Pancreas (tissue), 10 donors: ENCODE measurements at places on chromosomes 12 and 14.

DNA sequence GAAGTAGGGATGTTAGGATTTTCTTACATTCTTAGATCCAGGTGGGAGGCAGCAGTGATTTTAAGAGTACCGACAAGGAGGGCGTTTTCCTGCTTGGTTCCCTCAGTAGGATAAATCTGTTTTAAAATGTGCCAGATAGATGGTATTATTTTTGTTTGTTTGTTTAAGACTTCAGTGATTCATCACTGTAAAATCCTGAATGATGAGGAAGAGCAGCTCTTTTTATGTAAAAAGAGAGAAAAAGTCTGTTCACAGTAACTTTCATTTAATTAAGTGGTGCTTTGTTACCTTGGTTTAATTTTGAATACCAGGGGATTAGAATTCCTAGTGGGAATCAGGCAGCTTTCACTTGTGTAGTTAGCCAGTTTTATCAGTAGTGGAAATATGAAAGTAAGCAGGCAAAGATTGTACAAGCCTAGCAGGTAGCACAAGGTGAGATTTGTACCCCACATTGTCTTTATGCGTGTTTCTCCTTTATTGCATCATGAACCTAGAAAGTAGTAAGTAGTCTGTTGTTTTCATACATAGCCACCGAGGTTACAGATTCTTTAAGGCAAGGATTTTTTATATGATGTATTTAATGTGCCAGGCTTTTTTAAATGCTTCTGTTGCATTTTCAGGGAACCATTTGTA, 349.6 kb downstream of the CCDC91 start:
- DNase-seq = no peak
- no peaks in the 10 kb centered on the region for H3K27me3 ChIP-seq
- no peaks in the 10 kb centered on the region for H3K4me1 ChIP-seq
- H3K4me3 ChIP-seq = no peak overlapping the region

DNA sequence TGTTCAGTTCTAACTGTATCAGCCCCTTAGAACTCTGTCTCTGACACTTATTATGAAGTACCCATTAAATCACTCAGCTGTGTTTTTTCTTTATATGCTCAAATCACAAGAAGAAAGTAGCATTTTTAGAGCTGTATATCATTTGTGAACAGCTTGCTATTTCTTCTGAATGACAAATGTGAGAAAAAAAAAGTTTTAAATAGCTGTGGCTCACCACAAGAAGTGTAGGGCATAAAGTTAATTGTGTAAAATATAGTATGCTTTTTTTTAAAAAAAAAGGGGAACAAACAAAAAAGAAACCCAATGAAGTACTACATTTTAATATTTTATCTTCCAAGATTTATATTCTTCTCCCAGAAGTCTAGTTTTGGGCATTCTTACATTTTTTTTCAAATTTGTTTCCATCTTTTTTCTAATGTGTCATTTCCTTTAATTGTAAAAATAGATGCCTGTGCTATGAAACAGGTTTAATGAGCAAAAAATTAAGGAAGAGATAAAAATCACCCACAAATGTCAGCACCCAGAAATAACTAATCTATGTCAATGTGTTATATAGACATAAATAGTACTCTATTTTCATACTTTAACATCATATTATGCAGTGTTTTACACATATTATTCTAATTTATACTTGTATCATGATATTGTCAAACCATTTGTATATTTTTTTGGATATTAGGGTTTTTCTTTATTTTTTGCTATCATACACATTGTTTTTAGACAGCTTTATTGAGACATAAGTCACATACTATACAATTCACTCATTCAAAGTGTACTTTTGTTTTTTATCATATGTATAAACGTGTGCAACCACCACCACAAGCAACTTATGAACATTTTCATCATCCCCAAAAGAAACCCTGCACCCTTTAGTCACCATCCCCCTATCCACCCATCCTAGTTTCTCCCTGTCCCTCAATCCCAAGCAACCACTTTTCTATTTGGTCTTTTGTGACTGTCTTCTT, 22.4 kb upstream of the LRRK2 start:
- no peak overlapping the region for H3K4me3 ChIP-seq
- H3K27ac ChIP-seq = no peak overlapping the region
- DNase-seq = no peak
- no peaks in the 10 kb centered on the region for H3K27me3 ChIP-seq

DNA sequence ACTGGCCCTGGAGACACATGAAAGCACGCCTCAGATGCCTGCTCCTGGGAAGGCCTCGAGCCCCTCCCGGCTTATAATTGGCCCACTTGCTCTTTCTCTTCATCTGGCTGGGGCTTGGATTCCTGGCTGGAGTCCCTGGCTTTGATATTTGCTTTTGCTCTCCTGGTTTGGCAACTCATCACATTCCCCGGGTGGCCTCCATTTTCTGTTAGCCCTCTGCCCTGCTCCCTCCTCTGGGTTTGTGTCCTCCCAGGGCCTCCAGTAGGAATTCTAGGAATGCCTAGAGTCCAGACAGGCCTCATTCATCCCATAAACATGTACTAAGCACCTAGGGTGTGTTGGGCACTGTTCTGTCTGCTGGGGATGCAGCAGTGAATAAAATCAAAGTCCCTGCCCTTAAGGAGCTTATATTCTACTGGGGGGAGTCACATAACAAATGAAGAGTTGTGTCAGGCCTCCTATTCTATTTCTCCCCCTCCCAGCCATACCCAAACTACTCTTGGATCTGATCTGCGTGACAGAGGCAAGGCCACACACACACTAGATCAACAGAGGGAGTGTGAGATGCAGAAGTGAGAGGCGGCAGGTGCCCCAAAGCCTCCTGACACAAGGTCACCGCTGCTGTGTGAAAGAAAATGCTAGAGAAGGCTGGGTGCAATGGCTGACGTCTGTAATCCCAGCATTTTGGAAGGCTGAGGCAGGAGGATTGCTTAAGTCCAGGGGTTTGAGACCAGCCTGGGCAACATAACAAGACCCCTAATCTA, 21.3 kb upstream of the TSPAN9 start:
- no peaks in the 10 kb centered on the region for H3K36me3 ChIP-seq
- no peaks in the 10 kb centered on the region for H3K27me3 ChIP-seq
- H3K4me3 ChIP-seq = no peak overlapping the region

- peaks cover 35% of the 10 kb centered on the region for H3K4me1 ChIP-seq
- no peaks in the 10 kb centered on the region for H3K36me3 ChIP-seq
- no peaks in the 10 kb centered on the region for H3K27me3 ChIP-seq
- no peak overlapping the region for H3K4me3 ChIP-seq
- H3K27ac ChIP-seq = no peak overlapping the region
Observed at GRCh38 chr12:12534166-12534866, 28.3 kb downstream of the DUSP16 start.

DNA sequence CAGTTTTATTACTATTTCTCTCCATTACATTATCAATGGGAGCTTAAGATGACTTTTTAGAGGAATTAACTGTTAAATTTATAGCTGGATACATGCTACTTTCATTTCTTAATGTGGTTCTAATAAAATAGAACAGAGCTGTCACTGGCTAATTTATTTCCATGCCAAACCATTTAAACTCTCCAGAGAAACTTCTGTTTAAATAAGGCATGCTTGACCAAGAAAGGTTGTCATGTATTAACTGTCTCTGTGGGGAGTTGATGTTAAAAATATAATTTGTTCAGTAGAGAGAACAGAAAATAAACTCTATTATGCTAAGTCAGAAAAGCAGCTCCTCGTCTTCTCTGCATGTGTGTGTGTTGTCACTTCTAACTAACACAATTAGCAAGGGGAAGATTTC, 447.4 kb downstream of the SLC16A7 start:
- H3K36me3 ChIP-seq = no peaks in the 10 kb centered on the region
- H3K27ac ChIP-seq = no peak overlapping the region
- DNase-seq = no peak
- H3K27me3 ChIP-seq = no peaks in the 10 kb centered on the region
- no peak overlapping the region for H3K4me3 ChIP-seq
- peaks cover 6% of the 10 kb centered on the region for H3K4me1 ChIP-seq

- no peaks in the 10 kb centered on the region for H3K27me3 ChIP-seq
- H3K36me3 ChIP-seq = no peaks in the 10 kb centered on the region
- H3K4me1 ChIP-seq = peaks cover 6% of the 10 kb centered on the region
- H3K27ac ChIP-seq = no peak overlapping the region
Observed at GRCh38 chr12:50056639-50056976, 788 bp upstream of the ASIC1 start.

GRCh38 chr12:17652436-17652835, 437.6 kb downstream of the RERGL start:
- no peak overlapping the region for H3K27ac ChIP-seq
- DNase-seq = no peak
- H3K4me1 ChIP-seq = no peaks in the 10 kb centered on the region
- H3K4me3 ChIP-seq = no peak overlapping the region
- no peaks in the 10 kb centered on the region for H3K27me3 ChIP-seq
- no peaks in the 10 kb centered on the region for H3K36me3 ChIP-seq

GRCh38 chr12:4496145-4496838, 42.4 kb upstream of the RAD51AP1 start:
- no peaks in the 10 kb centered on the region for H3K4me1 ChIP-seq
- no peak overlapping the region for H3K4me3 ChIP-seq
- no peaks in the 10 kb centered on the region for H3K27me3 ChIP-seq

DNA sequence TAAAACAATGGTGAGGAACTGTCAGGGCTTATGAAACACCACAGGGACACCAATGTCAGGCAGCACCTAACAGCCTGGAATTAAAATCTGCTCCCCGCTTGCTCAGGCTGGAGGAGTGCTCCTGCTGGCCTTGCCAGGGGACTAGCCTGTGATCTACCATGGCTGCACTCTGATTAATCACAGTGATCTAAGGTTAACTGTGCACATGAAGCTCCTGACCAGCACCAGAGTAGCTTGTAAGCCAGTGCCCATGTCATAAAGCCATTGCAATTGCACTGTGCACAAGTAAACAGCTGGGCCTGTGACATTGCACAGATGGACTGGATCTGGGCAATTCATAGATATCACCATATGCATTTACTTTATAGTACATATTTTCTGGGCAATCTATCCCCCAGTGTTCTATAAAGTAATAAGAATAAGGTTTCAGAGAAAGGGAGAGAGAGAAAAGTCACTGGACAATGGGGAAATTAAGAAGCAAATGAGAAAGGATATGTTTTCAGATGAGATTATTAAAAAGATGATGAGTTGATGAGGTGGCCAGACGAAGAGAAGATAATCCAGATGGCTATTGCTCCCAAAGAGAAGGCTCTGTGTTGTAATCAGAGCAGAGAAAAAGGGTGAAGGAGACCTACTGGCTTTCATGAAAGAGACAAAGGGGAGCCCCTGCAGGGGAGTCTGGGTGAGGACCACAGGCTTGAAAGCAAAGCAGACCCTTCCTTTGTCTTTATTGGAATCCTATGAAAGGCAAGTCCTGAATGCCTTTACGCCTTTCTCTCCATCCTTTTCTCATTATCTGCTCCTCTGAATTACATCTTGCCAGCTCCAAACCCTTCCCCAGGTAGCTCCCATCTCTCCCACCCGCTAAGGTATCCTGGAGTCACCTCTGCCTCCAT, 145.8 kb downstream of the SLC38A6 start:
- no peaks in the 10 kb centered on the region for H3K36me3 ChIP-seq
- H3K4me1 ChIP-seq = no peaks in the 10 kb centered on the region
- DNase-seq = no peak
- no peak overlapping the region for H3K27ac ChIP-seq
- no peak overlapping the region for H3K4me3 ChIP-seq

GRCh38 chr14:35818346-35819115, 7.6 kb upstream of the BRMS1L start:
- no peaks in the 10 kb centered on the region for H3K36me3 ChIP-seq
- peak; percentile 11 for DNase-seq
- no peak overlapping the region for H3K27ac ChIP-seq
- H3K4me1 ChIP-seq = no peaks in the 10 kb centered on the region
- no peaks in the 10 kb centered on the region for H3K27me3 ChIP-seq

DNA sequence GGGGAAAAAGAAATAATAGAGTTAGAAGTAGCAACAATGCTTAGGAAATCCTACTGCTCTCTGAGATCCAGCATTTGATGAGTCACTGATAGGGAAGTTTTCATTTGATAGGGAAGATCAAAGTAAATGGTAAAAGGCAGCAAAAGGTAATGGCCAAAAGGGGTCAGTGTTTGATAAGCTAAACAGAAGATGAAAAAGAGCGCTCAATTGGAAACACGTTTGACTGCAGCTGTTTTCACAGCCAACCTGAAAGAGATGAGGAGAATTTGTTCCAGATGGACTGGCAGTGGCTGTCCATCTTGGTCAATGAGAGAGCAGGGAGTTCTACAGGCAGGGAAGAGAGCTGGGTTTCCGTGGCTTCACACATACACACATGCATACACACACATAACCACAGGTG, 264.2 kb downstream of the TMEM132C start:
- no peak overlapping the region for H3K4me3 ChIP-seq
- DNase-seq = no peak
- H3K4me1 ChIP-seq = no peaks in the 10 kb centered on the region
- H3K27me3 ChIP-seq = no peaks in the 10 kb centered on the region

DNA sequence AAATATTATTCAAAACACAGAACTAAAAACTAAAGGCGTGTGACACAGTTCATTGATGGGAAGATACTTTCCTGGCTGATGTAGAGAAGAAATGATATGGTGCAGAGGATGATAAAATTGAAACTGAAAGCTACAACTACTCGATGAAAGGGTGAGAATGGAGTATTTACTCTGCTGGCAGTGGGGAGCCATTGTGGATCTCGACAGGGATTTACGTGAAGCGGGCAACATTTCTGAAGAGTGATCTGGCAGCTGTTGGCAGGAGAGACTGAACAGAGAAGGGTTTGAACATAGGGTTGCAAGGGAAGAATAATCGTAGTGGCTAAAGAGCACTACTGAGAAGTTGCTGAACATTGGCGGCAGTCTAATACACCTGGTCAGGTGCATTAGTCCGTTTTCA, 464.9 kb downstream of the PDZRN4 start:
- DNase-seq = no peak
- no peak overlapping the region for H3K4me3 ChIP-seq
- H3K27me3 ChIP-seq = no peaks in the 10 kb centered on the region
- no peaks in the 10 kb centered on the region for H3K4me1 ChIP-seq
- H3K36me3 ChIP-seq = no peaks in the 10 kb centered on the region
- no peak overlapping the region for H3K27ac ChIP-seq

DNA sequence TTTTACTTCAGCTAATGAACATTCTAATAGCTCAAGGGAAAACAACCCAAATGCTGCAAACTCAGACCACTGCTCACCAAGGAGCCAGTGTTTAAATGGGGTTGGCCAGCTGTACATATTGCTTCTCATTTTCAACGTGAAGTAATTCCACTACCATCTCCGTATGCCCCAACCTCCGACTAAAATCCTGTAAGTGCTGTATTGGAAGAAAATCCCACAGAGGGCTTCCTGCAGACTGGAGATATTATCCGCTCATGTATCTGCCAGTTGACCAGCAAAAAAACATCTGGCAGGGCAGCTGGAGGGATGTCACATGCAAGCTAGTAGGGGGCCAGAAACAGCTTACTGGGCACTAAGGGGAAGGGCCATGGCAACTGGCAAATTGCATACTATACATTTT, 485.0 kb downstream of the SNAPC1 start:
- H3K4me1 ChIP-seq = no peaks in the 10 kb centered on the region
- no peaks in the 10 kb centered on the region for H3K36me3 ChIP-seq
- H3K27me3 ChIP-seq = no peaks in the 10 kb centered on the region
- no peak for DNase-seq
- H3K27ac ChIP-seq = no peak overlapping the region
- H3K4me3 ChIP-seq = no peak overlapping the region

- H3K27ac ChIP-seq = no peak overlapping the region
- no peak for DNase-seq
- H3K4me1 ChIP-seq = peaks cover 7% of the 10 kb centered on the region
- no peaks in the 10 kb centered on the region for H3K27me3 ChIP-seq
Observed at GRCh38 chr12:98699586-98699985, 54.5 kb downstream of the APAF1 start.

GRCh38 chr14:35797796-35798195, 11.3 kb downstream of the RALGAPA1 start:
- H3K36me3 ChIP-seq = no peaks in the 10 kb centered on the region
- H3K4me3 ChIP-seq = no peak overlapping the region
- no peak overlapping the region for H3K27ac ChIP-seq
- DNase-seq = no peak
- H3K27me3 ChIP-seq = no peaks in the 10 kb centered on the region
